CD4-positive, alpha-beta memory T cell (primary cell): ENCODE measurements at places on chromosomes 12 and 14.

- DNase-seq = no peak
Observed at GRCh38 chr14:100771121-100771800, 44.6 kb downstream of the DLK1 start.

- no peak for DNase-seq
Observed at GRCh38 chr14:92846162-92846897, 52.2 kb downstream of the GOLGA5 start.

- no peak for DNase-seq
Observed at GRCh38 chr12:86917121-86917520, 660.9 kb upstream of the MGAT4C start.

DNA sequence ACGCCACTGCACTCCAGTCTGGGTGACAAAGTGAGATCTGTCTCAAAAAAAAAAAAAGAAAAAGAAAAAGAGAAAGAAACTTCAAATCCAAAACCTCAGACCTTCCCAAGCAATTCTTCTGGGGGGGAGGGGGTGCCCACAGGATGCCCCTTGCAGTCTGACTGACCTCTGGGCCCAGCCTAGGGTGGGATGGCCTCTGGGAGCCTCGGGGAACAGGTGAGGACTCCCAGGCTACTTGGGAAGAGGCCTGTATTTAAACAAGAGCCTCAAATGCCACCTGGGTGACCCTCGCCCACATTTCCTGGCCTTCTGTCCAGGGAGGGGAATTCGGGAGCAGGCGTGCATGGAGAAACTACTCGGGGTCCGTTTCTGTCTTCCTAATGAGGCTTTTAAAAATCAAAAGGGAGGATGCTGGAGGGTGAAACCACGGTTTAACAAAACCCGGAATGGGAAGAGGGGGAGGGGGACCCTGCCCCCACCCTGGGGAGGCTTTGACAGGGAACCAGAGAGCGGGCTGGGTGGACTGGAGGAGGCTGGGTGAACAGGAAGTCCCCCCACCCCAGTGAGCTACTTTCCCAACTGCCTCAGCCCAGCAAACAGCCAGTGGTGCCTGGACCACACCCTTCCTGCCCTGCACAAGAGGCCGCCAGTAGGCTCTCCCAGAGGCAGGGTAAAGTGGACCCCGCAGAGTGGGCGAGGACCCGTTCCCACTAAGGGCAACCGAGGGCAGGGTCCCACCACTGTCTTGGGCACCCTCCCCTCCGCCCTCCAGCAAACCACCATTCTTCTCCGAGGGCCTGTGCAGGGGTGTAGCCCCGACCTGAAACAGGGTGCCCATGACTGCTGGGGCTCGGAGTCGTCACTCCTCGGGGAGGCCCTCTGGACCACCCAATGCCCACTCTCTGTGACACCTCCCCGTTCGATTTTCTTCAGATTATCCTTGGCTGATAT lies 1.5 kb upstream of the FBRSL1 start:
- peak; percentile 54 for DNase-seq

GRCh38 chr14:65926935-65927700 lies 514.6 kb downstream of the FUT8 start:
- no peak for DNase-seq

DNA sequence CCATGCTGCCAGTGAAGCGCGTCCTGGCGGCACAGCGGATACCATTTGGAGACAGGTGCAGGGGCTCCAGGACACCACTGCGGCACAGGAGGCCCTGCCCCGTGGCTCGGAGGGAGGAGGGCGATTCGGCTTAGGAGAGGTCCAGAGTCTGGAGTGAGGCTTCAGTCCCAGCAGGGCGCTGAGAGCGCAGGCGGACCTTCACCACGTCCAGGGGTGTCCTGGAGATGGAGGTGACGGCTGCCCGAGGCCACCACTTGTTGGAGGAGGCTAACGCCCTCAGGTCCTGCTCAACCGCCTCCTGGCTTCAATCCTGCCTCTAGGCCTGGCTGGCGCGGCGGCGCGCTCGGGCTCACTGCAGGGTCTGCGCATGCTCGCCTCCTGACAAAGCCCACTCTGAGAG lies 45.7 kb downstream of the EIF2S3B start:
- no peak for DNase-seq

DNA sequence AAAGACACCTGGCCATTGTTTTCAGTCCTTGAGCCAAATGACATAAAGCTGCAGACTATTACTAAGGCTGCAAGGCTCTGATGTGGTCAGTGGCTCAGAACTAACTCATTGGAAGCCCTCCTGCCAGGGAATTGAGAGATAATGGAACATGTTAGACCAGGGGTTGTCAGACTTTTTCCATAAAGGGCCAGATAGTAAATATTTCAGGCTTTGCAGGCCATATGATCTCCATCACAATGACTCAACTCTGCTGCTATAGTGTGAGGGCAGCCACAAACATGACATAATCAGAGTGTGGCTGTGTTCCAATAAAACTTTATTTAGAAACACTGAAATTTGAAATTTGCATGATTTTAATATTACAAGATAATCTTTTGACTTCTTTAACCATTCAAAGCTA lies 140.3 kb downstream of the TMEM30B start:
- no peak for DNase-seq

DNA sequence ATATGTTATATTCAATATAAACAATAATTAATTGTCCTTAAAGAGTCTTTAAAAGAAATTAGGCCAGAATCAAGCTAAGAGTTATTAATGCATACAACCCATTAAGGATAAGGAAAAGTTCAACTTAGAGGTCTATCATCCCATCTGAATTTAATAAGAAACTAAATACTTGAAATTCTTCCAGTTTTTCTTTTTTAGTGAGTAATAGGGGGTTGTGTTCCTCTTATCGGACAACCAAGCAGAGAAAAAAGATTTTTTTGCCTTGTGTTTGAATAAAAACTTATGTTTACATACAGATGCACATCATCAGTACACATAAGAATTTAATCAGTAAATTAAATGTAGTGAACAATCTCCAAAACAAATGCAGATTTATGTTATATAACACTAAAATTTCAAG lies 32.5 kb downstream of the PAWR start:
- DNase-seq = no peak
